ENCODE measurements at places on chromosomes 6 and 20.

DNA sequence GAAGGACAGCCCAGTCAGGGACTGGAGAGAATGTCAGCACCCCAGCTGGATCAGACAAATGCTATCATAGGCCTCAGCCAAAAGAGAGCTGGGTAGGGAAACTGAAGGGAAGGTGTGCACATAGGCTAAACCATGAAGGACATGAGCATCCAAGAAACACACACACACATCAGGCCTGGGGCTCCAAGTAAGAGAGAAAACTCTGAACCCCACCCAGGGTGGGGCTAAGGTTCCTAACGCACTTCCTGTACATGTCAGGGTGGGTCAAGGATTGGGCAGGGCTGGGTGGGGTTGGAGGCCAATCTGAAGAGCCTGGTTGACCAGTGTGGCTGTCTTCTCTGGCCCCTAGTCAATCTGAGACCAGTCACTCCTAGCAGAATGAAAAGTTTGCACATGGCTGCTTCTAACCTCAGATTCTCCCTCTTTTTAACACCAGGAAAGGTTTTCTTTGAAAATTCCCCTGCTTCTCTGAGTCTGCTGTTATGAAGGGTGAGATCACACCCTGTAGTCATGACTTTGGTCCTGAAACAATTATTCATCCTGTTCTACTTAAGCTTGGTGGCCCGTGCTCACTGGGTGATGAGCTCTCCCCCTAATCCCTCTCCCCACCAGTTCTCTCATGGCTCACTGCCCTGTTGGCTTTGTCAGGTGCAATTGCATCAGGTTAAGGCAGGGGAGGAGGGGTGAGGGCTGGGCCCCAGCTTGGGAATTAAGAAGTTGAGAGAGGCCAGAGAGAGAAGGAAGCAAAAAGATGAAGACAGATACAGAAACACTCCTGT lies 88.4 kb downstream of the MAFB start:
- no peak for DNase-seq

GRCh38 chr6:435441-436307 lies 44.1 kb downstream of the IRF4 start:
- DNase-seq = no peak

- no peak for DNase-seq
Observed at GRCh38 chr6:32432050-32432450, 7.6 kb upstream of the HLA-DRA start.

GRCh38 chr20:52972190-52972937 lies at the start of gene TSHZ2:
Gene TSHZ2, plus strand, starts transcription at chr20:52972358. Its CDS starts 936 bp downstream, at chr20:52973294.
- DNase-seq = no peak

DNA sequence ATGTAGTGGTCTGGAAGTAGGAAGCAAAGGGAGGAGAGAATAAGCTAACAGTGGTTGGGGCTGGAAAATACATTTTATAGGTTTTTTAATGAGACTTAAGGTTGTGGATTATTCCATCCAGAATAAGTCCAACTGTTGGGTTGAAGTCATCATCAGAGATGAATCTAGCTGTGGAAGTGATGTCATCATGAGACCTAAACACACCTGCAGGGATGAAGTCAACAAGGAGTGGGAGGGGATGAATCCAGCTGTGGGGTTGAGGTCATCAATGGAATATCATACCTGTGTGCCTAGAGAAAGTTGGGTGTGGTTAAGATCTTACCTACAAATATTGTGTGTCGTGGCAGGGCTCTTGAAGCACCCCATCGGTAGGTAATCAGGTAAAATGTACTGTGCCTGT lies 730.7 kb downstream of the RFPL4B start:
- no peak for DNase-seq
